Panc1 (cell line): ENCODE measurements at places on chromosomes 3 and 15.

- H3K27ac ChIP-seq: no peak overlapping the region
- H3K4me1 ChIP-seq: no peaks in the 10 kb centered on the region
- H3K36me3 ChIP-seq: no peaks in the 10 kb centered on the region
- no peak for DNase-seq
- no peak overlapping the region for H3K4me3 ChIP-seq
- no peaks in the 10 kb centered on the region for H3K27me3 ChIP-seq
Measured at GRCh38 chr3:99087277-99087676, 185.8 kb upstream of the DCBLD2 start.

GRCh38 chr15:93476491-93477177, 387.6 kb upstream of the RGMA start:
- no peak overlapping the region for H3K4me3 ChIP-seq
- no peak for DNase-seq
- no peaks in the 10 kb centered on the region for H3K36me3 ChIP-seq
- no peak overlapping the region for H3K27ac ChIP-seq

DNA sequence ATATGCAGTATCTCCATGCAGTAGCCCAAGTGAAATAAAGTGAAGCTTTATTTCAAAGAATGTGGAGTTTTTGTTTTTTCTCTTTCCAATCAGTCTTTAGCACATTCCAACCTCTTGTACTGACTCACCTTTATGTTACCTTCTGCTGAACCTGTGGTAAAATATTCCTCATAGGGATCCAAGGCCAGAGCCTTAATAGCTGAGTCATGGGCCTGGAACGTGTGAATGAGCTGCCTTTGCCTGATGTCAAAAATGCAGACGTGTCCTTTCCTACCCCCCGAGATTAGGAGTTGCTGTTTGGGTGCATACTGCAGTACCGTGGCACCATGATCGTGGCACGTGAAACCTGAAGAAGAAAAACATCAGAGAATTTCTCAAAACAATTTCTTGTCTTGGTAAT, 108.5 kb downstream of the GLDN start:
- no peaks in the 10 kb centered on the region; the same call in 1 of the 2 replicates for H3K36me3 ChIP-seq
- H3K4me1 ChIP-seq: no peaks in the 10 kb centered on the region
- H3K27me3 ChIP-seq: no peaks in the 10 kb centered on the region
- DNase-seq: no peak

DNA sequence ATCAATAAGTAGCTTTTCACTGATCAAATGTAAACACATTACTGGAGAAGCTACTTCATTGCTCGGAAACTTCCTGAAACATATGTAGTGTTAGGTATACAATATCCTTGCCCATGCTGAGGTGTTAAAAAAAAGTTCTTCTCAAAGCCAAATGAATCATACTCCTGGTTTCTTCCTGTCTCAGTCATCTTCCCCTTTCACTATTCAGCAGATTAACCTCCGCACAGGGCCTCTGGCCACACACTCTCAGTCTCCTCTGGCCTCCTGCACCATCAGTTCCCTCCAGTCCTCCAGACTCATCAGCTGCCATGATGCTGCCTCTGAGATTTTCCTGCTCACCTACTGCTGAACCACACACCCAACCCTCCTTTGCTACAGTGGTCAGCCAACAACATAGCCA, 70.5 kb upstream of the BOC start:
- no peak for DNase-seq
- no peak overlapping the region for H3K27ac ChIP-seq
- no peak overlapping the region for H3K4me3 ChIP-seq
